ENCODE measurements at places on chromosomes 3 and 15. TPM values are rescaled to one million over a fixed set of nuclear protein-coding genes. Genes with fewer than 3 reads are reported as not detected.

- DNase-seq = no peak
Observed at GRCh38 chr3:18099611-18100010, 325.5 kb downstream of the SATB1 start.

- DNase-seq = no peak
Observed at GRCh38 chr15:61118885-61119284, 110.2 kb downstream of the RORA start.

GRCh38 chr15:93982226-93982727, 249.1 kb upstream of the MCTP2 start:
- DNase-seq = no peak

The CLRN1 gene
- polyA plus RNA-seq = not detected

The DPPA4 gene
- not detected for polyA plus RNA-seq

DNA sequence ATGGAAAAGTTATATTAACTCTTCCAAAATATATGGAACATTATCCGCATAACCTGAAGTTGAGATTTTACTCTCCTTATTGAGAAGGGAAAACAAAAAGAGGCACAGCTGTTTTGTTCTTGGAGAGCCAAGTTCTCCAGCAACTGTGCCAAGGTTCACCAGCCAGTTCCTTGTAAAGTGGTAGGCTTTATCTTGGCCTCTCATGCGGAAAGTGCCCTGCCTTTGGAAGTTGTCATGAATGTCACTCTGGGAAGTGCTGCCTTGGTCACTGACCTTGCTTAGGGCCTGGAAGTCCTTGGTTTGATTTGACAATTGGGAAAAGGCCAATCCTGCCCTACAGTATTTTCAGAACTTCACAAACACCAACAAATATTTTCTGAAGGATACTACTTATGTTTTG, 44.2 kb upstream of the THRB start:
- DNase-seq = no peak

- DNase-seq = no peak
Observed at GRCh38 chr15:70095408-70096214, 2.1 kb downstream of the TLE3 start.

GRCh38 chr15:61687124-61687523, 373.1 kb downstream of the VPS13C start:
- DNase-seq = no peak

- DNase-seq = no peak
Observed at GRCh38 chr3:133049491-133049890, 11.3 kb downstream of the TMEM108 start.

DNA sequence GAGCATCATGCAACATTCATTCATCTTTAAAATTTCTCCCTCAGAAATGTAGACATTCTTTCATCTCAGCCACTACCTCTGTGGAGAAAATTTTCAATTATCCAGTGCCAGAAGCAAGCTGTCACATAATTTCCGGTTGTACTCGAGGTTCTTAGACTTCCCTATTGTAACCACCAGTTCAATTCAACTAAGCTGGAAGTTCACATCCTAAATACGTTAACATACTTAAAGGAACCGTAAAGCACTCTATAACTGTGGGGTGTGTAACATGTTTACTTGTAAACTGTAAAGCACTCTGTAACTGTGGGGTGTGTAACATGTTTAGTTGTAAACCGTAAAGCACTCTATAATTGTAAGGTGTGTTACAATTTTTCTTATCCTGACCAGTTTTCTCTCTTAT, 150.3 kb downstream of the PLCL2 start:
- DNase-seq = no peak

GRCh38 chr3:10777627-10778026, 38.4 kb upstream of the SLC6A11 start:
- DNase-seq = no peak

The CSTA gene
- not detected for polyA plus RNA-seq

The B3GNT5 gene
- 0.38 TPM for polyA plus RNA-seq

DNA sequence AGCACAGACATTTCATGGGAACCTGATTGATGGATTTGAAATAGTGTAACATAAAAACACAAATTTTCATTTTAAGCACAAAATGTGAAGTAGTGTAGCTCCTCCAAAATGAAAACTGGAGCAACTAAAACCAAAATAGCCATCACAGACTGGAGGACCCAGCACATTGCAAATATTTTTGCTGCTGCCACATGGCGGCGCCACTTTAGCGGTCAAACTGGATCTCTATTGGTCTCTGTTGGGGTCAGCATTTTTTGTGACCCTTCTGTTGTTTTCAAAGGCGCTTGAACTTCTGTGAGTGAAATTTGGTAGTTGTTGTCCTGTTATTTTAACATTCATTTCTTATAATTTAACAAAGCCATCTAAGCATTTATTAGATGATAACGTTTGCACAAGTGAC, 259.9 kb downstream of the IL20RB start:
- no peak for DNase-seq

DNA sequence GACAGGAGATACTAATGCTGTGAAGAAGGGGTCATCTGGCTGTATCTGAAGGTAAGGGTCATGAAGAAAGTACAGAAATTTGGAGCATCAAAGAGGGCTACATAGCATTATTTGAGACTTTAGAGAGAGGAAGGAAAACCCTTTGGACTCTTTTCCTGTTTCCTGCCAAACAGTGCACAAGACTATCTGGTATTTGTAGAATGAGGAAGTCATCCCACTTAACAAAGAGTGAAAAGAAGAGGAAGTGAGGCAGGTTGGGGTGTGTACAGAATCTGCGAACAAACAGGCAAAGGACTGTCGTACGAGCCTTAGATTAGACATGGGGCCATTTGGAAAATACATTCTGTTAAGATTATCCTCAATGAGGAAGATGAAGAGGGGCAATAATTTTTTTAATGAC, 546.8 kb upstream of the EPHA6 start:
- DNase-seq = no peak

DNA sequence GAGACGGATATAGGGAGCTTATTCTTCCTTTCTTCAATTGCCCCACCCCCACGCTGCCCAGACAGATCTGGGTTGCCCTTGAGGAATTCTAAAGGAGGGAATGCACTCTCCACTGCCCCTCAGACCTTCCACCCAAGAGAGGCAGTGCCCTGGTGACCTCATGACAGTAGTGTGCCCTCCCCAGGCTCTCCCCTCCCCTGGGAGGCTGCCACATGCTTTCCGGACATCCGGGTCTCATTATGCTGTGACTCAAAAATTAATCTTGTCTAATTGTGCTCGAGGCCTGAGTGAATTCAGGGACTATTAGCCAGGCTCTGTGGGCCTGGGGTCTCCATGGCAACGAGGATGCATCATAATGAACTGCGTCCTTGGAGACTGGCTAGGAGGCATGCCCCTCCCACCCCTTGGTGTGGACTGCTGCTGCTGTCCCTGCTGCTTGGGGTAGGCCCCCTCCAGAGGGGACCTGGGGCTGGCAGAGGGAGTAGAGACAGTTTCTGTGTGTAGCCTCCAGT, 20.8 kb downstream of the CORO2B start:
- DNase-seq = no peak

The RMDN3 gene
- polyA plus RNA-seq = 21.2 TPM

DNA sequence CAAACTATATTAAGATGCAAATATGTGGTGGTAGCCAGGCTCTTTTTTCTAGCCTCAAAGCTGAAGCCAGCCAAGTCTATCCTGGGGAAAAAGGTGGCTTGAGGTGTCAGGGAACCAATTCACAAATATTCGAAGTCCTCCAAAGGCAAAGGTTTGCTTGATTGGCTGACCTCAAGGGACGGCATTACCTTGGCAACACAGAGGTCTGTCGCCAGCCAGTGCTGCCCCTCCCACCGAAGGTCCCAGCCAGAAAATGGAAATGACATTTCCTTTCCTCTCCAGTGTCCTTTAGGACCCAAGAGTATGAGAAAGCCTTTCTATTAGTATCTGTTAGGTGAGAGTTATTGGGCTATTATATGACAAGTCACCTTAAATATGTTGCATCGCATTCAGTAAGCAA, 96.0 kb upstream of the LIMD1 start:
- no peak for DNase-seq

The GOLGA6A gene
- polyA plus RNA-seq = not detected

The KLF15 gene
- polyA plus RNA-seq = not detected

- no peak for DNase-seq
Observed at GRCh38 chr3:72319194-72320094, 528.8 kb downstream of the SHQ1 start.

DNA sequence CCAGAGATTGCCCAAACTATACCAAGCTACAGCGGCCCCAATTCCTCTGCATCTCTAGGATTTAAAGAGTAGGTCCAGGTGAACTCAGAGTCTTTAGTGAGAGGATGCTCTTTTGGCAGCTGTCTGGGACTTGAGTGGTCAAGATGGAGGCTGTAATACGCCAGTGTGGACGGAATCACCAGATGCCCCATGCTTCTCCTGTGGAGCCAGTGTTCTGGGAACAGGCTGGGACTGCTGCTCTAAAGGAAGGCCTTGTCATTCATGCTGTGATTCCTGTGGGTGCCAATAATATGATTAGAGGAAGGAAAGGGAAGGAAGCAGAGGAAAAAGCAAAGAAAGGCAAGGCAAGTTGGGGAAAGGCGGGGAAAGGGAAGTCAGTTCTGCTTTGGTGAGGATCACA, 17.4 kb upstream of the NOX5 start:
- DNase-seq = no peak

The CCDC39 gene
- not detected for polyA plus RNA-seq

- no peak for DNase-seq
Observed at GRCh38 chr3:41673650-41674049, 288.3 kb downstream of the ULK4 start.
